ENCODE measurements at places on chromosomes 12 and 14.

- DNase-seq: no peak
These were observed 65.1 kb upstream of the DUSP6 start for GRCh38 chr12:89417246-89417977.

- no peak for DNase-seq
These were observed 1.6 kb downstream of the LRP1 start for GRCh38 chr12:57129889-57130288.

GRCh38 chr14:64946310-64947045 is 3.9 kb upstream of the GPX2 start:
- DNase-seq: no peak

- no peak for DNase-seq
These were observed 54.5 kb downstream of the VCPKMT start for GRCh38 chr14:50061664-50062437.

DNA sequence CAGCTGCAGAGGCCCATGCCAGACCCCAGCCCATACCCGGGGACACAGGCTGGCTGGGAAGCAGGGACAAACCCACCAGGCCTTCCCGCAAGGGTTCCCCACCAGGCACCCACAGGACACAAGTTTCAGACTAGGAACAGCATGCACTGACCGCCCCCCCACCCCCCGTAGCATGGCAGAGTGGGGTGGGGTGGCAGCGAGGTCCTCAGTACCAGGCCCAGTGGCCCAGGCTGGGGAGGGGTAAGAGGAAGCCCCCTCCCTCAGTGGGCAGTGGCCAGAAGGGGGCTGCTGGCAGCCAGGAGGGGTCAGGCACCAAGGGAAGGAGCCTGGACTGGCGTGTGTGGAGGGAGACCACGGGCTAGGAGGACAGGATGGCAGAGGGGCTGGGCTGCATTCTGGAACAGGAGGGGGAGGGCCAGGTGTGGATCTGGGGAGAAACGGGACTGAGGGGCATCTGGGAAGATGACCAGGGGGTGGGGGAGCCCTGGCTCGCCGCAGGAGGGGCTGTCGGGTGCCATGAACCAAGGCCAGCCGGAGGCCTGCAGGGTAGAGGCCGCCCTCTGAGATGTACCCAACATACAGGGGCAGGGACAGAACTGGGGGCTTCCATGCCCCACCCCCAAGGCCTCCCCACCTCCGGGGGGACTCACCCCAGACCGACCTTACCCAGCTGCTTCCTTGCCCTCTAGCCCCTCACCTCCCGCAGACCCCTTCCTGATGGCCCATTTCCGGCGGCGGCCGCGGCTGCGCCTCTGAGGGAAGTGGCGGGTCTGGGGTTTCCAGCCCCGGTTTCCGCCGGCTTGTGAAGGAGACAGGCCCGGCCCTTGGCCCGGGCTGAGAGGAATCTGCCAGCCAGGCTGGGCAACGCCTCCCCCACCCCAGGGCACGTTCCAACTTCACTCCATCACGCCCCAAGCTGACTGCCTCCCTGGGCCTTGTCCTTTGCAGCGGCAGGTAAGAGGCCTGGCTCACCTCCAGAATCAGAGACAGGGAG is 5.6 kb upstream of the JAG2 start:
- no peak for DNase-seq

- DNase-seq: peak; percentile 12
These were observed 85.1 kb downstream of the DERA start for GRCh38 chr12:15996254-15996653.

- DNase-seq: no peak
These were observed 20.1 kb upstream of the KRT86 start for GRCh38 chr12:52254180-52254964.

GRCh38 chr14:96748362-96748761 is 48.8 kb upstream of the VRK1 start:
- DNase-seq: peak; percentile 78

GRCh38 chr14:30725763-30726162 is 103.6 kb downstream of the SCFD1 start:
- no peak for DNase-seq

GRCh38 chr14:95304342-95304741 is 15.4 kb downstream of the CLMN start:
- no peak for DNase-seq

DNA sequence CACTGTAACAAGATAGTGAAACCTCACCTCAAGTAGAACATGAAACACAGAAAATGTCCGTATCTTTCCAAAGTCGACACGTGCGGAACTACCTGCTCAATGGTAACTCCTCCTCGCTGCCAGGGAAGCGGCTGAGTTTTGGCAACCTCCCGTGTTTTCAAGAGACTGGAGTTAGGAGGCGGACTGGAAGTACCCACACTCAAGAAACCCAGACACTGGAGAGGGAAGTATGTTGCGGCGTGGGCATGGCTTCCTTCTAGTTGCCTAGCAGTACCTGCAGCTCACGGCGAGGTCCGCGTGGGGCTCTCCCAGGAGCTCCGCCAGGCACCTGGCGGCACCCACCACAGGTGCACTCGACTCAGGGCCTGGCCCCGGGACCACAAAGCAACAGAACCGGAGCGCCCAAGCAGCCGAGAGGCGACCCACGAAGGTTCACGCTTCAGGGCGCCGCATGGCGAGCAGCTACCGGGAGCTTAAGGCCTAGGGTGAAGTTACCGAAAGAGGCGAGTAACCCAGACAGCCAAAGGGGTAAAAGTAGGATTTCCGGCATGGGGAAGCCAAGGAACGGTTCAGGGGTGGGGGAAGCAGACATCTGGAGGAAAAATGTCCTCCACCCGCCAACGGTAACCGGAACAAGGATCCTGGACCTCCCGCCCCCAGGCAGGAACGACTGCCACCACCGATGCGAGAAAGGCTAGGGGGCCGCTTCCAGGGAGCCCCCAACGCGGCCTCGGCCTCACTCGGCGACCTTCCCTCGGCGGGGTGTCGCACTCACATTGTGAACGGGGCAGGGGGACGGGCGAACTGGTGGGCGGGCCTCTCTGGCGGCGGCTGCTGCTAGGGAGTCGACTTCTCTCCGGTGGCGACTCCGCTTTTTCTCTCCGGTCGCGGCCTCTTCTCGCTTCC is 608 bp downstream of the PTGES3 start:
- peak; percentile 48 for DNase-seq

GRCh38 chr12:95506707-95507523 is 33.0 kb downstream of the METAP2 start:
- no peak for DNase-seq

DNA sequence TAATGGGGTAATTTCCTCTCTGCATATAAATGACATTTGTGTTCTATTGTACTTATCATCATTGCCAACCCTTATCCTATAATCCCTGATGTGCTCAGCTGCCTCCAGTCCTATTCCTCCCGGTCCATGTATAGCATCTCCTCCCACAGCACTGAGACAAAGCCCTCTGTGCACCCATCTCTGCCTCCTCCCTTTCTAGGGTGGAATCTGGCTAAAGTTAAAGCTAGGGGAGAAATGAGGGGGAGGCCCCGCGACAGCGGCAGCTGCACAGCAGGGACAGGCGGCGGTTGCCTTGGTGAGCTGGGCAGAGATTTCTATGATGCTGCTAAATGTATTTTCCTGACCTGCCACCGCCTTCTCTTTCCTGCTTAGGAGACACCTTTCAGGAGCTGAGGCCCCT is 12.8 kb upstream of the ZDHHC22 start:
- DNase-seq: peak; percentile 12

GRCh38 chr14:85252011-85252410 is 277.9 kb upstream of the FLRT2 start:
- no peak for DNase-seq

DNA sequence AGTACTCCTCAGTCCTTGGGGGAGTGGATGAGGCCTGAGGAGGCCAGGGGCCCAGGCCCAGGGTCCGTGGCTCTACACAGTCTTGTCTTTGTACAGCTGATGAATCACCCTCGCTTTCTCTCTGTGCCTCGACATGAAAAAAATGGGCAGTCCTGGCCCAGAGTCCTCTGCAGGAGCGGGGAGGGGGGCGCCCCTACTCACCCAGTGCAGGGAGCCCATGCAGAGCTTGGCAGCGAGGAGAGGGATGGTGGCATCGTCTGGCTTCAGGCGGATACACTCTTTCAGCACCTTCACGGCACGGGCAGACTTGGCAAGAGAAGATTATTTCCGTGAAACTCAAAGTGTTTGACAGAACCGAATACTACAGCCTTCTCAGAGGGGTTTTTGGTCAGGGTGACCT is 159.3 kb downstream of the TTC7B start:
- no peak for DNase-seq

DNA sequence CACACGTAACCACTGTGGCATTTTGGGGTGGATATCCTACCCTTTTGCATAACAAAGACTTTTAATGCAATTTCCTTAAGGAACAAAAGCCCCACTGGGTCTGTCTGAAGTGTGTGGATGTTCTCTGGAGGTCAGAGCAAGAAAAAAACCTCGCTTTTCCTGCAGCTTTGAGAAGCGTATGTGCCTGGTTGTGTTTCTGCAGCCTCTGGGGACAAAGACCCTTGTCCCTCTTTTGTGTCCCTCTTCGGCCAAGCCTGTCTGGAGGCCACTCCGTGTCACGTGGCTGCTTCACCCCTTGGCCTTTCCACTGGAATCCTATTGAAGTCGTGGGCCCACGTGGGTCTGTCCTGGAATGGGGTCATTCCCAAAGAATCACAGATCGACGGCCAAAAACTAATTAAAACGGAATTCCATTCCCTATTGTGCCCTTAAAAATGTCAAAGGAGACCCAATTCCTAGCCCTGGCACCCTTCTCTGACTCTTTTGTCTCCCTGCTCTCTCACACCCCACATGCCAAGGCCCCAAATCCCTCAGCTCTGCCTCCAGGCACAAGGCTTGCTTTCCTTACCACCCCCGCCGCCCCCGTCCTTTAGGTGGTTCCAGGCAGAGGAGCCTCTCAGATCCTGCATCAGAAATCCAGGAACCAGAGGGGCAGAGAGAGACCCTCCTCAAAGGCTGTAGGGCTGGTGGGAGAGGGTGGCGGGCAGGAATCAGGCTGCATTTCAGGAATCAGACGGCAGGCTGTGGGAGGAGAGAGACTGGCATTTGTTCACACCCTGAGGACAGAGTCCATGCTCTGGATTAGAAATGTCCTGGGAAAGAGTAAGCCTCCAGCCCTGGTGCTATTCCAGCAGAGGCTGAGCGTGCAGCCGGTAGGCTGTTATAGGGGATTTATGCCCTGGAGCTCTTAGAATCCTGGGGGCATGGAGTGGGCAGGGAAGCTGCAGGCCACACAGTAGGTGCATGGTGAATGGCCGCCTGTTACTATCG is 12.6 kb upstream of the CYP46A1 start:
- DNase-seq: no peak

DNA sequence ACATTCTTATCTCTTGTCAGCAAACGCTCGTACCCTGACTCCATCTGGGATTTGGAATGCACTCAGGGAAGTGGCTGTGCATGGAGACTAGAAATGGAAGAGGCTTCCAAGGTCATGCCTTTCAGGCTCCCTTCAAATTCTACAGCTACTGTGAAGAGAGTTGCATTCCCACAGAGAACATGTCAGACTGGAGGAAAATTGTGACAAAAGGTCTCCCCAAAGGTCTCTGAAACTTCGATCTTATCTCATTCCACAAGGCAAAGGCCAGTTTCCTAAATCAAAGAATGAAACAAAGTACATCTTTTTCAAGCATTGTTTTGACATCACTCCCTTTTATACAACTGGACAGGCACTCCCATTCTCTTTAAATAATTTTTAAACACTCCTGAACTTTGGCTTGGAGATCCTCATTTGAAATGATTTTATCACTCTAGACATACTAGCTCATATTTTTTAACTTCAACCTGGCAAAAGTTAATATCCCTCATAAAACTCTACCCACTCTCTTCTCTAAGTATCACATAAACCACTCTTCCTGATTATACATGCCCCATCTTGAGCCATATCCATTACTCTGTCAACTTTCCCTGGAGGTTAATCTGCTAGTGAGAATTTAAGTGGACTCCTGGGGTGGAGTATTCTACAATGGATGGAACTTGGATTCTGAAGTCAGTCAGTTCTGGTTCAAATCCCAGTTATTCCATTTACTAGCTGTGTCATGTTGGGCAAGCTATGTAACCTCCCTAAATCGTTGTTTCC is 218.1 kb upstream of the HMGA2 start:
- DNase-seq: no peak

GRCh38 chr12:62599854-62600437 is 133.3 kb downstream of the MON2 start:
- DNase-seq: no peak

- DNase-seq: no peak
These were observed 240.0 kb downstream of the MDGA2 start for GRCh38 chr14:47435331-47435965.

DNA sequence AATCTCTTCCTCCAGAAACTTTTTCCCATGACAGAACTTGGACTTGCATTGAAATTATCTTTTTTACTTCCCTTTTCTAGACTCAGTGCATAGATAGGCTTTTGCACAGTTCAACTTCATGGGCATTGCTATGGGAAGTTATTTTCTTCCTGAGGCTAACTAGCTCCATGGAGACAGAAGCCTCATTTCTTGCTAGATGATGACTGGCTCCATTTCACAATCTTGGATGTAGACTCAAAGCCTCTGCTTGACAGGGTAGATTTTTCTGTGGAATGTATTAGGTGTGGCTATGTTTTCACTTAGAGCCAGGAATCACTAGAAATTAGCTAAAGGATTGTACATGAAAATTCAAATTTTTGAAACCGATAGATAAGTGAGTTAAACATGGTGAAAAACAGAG is 884.1 kb upstream of the MGAT4C start:
- no peak for DNase-seq

GRCh38 chr12:58896278-58896677 is 24.0 kb downstream of the LRIG3 start:
- DNase-seq: peak; percentile 53

- DNase-seq: no peak
These were observed 18.2 kb upstream of the FAIM2 start for GRCh38 chr12:49921936-49922335.

DNA sequence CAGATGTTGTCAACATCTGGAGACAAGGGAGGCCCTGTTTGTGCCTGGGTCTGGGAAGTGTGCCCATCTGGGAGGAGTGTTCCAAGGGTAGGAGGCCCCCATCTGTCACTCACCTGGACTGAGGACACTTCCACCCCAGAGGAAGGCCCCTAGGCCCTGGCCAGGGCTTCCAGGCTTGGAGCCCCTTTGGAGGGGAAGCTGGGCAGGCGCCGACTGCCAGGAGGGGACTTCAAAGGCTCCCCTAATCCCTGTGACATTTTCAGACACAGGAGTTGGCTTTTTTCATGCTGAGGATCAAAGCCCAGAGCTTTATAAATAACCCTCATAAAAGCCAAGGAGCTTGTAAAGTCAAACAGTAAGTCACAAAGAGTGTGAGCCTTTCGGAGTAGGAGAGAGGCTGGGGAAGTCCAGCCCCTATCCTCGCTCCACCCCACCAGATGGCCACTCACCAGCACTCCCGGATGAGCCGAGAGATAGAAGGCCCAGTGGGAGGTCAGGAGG is 17.6 kb upstream of the FAM222A start:
- no peak for DNase-seq

- DNase-seq: no peak
These were observed 35.2 kb upstream of the TXNRD1 start for GRCh38 chr12:104180374-104180773.

- no peak for DNase-seq
These were observed 131.3 kb downstream of the ZFP36L1 start for GRCh38 chr14:68661226-68662225.

- DNase-seq: no peak
These were observed 17.8 kb downstream of the RASSF8 start for GRCh38 chr12:25976289-25976688.

- peak; percentile 16 for DNase-seq
These were observed 120.1 kb upstream of the MAX start for GRCh38 chr14:65222440-65222858.

Measured in NCI-H345 (cell line).